ENCODE measurements at places on chromosomes 13 and 19. TPM values are rescaled to one million over a fixed set of nuclear protein-coding genes. Genes with fewer than 3 reads are reported as not detected.

The WDR62 gene
- total RNA-seq = 15.0 TPM

The CD22 gene
- total RNA-seq = 1.1 TPM

The FFAR3 gene
- 0.62 TPM for total RNA-seq

The C19orf85 gene
- total RNA-seq = not detected

The DCUN1D2 gene
- total RNA-seq = 40.7 TPM

The PLPP2 gene
- total RNA-seq = not detected

The LIN7B gene
- 6.1 TPM for total RNA-seq

DNA sequence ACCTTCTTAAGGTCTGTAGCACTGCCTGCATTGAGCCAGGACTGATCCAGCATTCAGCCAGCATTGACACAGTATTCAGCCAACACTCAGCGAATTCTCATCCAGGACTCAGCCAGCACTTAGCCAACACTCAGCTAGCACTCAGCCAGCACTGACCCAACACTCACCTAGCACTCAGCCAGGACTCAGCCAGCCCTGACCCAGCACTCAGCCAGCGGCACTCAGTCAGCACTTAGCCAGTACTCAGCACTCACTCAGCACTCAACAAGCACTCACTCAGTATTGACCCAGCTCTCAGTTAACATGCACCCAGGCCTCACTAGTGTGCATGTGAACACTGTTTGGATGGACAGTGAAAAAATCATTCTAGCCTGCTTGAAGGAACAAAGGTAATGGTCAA is 55.0 kb downstream of the TSHZ3 start:
- H3K4me3 ChIP-seq = no peak overlapping the region
- H3K27ac ChIP-seq = no peak overlapping the region
- H3K4me1 ChIP-seq = peaks cover 3% of the 10 kb centered on the region
- no peaks in the 10 kb centered on the region for H3K27me3 ChIP-seq
- DNase-seq = no peak

GRCh38 chr19:20334760-20335159 is 167.7 kb downstream of the ZNF486 start:
- no peak overlapping the region for H3K27ac ChIP-seq
- H3K36me3 ChIP-seq = no peaks in the 10 kb centered on the region
- no peaks in the 10 kb centered on the region for H3K4me1 ChIP-seq
- H3K4me3 ChIP-seq = no peak overlapping the region
- no peak for DNase-seq

- no peak overlapping the region for H3K27ac ChIP-seq
- no peak for DNase-seq
- H3K36me3 ChIP-seq = peaks cover 5% of the 10 kb centered on the region
- H3K4me1 ChIP-seq = no peaks in the 10 kb centered on the region
- no peak overlapping the region for H3K4me3 ChIP-seq
- no peaks in the 10 kb centered on the region for H3K27me3 ChIP-seq
Observed at GRCh38 chr13:34816245-34816884, 125.7 kb upstream of the NBEA start.

- no peak for DNase-seq
- H3K27me3 ChIP-seq = no peaks in the 10 kb centered on the region
- peaks cover 24% of the 10 kb centered on the region for H3K4me1 ChIP-seq
- no peaks in the 10 kb centered on the region for H3K36me3 ChIP-seq
Observed at GRCh38 chr13:21326155-21327031, 132.7 kb downstream of the ZDHHC20 start.

GRCh38 chr13:25118378-25118905 is 22.5 kb downstream of the PABPC3 start:
- peaks cover 26% of the 10 kb centered on the region for H3K27me3 ChIP-seq
- no peak overlapping the region for H3K27ac ChIP-seq
- no peaks in the 10 kb centered on the region for H3K36me3 ChIP-seq
- DNase-seq = no peak
- H3K4me1 ChIP-seq = no peaks in the 10 kb centered on the region
- no peak overlapping the region for H3K4me3 ChIP-seq

DNA sequence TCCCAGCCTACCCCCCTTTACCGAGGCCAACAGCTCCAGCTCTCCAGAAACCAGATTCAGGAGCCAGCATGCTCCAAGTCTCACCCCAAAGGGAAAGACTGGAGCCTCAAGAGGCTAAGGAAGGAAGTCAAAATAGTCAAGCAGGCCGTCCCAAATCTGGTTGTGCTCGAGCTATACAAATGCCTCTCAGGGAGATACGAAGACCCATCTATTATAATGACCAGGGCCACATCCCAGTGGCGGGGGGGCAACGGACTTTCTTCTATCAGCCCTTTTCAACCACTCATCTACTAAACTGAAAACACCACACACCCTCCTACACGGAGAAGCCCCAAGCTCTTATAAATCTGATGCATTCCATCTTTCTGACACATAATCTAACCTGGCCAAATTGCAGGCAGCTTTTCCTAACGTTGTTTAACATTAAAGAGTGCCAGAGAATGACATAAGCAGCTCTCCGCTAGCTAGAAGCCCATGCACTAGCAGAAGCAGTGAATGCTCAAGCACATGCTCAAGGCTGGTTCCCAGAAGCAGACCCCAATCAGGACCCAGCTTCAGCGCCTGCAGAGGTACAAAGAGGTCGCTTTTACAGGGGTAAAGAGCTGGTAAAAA is 104.6 kb upstream of the ZNF98 start:
- H3K27ac ChIP-seq = no peak overlapping the region
- H3K36me3 ChIP-seq = peaks cover 13% of the 10 kb centered on the region
- no peaks in the 10 kb centered on the region for H3K27me3 ChIP-seq
- no peaks in the 10 kb centered on the region for H3K4me1 ChIP-seq

- H3K4me1 ChIP-seq = peaks cover 8% of the 10 kb centered on the region
- DNase-seq = no peak
- H3K4me3 ChIP-seq = no peak overlapping the region
Observed at GRCh38 chr19:17579661-17580244, 24.3 kb downstream of the COLGALT1 start.

GRCh38 chr19:1264801-1265614 is 4.1 kb upstream of the CIRBP start:
- peak; percentile 56 for DNase-seq
- no peaks in the 10 kb centered on the region for H3K27me3 ChIP-seq
- H3K4me3 ChIP-seq = peak overlapping the region; percentile 36
- peaks cover 39% of the 10 kb centered on the region for H3K4me1 ChIP-seq
- H3K36me3 ChIP-seq = peaks cover 2% of the 10 kb centered on the region
